ENCODE measurements at places on chromosomes 2 and 18.

DNA sequence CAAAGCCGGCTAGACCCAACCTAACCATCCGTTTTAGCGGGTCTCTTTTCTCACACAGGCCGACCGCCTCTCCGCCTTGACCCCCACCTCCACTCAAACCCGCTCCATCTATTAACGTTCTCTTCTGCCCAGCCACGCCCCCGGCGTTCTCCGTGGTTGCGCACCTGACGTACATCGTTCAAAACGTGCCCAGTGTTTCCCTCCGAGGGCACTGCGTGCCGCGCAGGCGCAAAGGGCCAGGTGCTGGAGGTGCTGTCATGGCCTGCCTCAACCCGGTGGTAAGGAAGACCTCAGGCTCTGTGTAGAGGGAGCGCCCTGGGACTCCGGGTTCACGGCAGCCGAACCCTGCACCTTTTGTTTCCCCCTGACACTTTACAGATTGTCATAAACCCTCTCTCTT is at the start of gene GTF2A1L:
Gene GTF2A1L (plus strand): TSS at position 239 of the 400 bp plus-strand sequence. CDS start 19 bp downstream, at position 258.
- DNase-seq = no peak

- no peak for DNase-seq
Measured at GRCh38 chr2:100166701-100167100, 24.3 kb upstream of the AFF3 start.

- DNase-seq = no peak
Measured at GRCh38 chr18:72160510-72161445, 383.4 kb downstream of the CBLN2 start.

GRCh38 chr2:40953341-40953740 is 501.5 kb upstream of the SLC8A1 start:
- DNase-seq = no peak

DNA sequence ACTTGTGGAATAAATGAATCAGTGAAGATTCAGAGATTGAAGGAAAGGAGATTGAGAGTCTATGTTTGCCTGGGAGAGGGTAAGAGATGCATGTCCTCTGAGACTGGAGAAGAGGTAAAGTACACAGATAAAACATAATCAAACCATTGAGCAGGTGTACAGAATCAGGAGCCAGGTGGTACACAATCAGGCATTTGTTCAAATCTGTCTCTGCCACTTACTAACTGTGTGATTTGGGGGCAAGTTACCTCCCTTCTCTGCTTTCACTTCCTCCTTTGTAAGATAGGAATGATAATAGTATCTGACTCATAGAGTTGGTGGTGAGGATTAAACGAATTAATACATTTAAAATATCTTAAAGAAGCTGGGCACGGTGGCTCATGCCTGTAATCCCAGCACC is 94.0 kb downstream of the CDK15 start:
- no peak for DNase-seq

GRCh38 chr2:23639406-23639982 is 254.5 kb downstream of the KLHL29 start:
- no peak for DNase-seq

GRCh38 chr2:239360421-239361310 is 40.2 kb downstream of the HDAC4 start:
- no peak for DNase-seq

GRCh38 chr2:233439191-233439590 is 84.9 kb downstream of the DGKD start:
- DNase-seq = no peak

DNA sequence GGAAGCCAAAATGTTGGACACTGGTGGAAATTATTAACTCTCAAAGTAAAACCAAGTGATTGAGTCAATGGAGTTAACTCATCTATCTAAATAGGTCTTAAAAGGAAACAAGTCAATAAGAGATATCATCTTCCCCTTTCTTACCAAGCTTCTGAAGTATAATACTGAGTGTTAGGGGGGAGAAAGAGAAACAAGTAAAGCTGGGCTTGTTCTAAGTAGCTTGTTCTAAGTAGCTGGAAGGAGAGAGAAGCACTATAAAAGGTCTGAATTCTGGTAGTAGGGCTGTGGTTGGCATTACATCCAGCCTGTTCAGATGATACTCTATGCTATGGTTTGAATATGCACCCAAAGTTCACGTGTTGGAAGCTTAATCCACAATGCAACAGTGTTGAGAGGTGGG is 26.8 kb downstream of the YES1 start:
- no peak for DNase-seq

DNA sequence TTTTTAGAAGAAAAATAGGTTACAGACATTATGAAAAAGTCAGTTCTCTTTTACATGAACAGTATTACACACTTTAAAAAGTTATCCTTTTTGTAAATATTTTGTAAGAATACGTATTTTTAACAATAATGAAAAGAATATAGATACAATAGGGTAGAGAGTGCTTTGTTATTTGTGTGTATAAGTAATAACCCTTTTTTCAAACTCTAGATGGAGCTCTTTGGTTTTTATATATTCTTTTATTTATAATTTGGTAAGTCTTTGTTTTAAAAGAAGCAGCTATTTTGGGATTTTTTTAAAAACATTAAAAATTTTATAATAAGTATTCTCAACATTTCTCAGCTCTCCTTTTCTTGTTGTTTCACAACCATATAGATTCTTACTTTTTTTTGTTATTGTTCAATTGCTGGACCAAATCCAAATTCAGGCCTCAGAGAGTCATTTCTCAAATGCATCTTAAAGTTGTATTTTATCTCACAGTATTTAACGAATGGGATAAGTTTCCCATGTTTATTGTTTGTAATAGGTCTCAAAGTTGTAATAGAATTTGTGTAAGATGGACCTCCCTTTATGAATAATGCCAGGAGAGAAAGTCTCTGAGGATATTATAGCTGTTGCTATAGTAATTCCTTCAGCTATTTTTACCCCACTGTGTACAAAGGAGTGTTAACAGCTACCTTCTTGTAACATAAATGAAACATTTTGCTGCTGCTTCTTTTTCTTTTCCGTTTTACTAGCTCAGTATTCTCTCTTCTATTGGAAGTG is 46.4 kb downstream of the ACYP2 start:
- no peak for DNase-seq

DNA sequence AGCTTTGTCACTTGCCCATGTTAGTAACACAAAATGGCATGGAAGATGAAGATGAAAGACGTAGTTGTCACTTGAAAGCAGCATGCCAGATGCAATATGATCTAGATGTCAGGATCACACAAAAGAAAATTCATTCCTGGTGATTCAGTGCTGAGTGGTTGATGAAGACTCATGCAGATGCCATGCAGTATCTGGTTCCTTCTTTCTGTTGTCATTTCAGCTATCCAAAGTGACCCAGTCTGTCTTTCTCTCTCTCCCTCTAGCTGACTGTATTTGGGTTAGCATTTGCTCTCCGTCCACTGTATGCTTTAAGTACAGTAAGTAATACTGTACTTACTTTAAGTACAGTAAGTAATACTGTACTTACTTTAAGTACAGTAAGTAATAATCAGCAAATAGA is 50.4 kb downstream of the TTN start:
- DNase-seq = no peak

DNA sequence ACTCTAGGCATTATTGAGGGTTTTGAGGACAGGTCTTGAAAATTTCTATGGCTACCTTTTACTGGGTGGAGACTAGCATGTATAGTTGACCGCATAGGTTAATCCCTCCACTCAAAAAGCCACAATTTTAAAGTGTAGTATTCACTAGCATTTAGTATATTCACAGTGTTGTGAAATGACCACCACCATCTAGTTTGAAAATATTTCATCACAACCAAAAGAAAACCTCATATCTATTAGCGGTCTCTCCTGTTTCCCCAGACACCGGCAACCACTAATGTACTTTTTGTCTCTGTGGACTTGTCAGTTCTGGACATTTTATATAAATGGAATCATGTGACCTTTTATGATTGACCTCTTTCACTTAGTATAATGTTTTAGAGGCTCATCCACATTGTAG is 53.9 kb downstream of the MSH2 start:
- no peak for DNase-seq

GRCh38 chr18:77019641-77020040 is 112.9 kb downstream of the MBP start:
- DNase-seq = no peak

DNA sequence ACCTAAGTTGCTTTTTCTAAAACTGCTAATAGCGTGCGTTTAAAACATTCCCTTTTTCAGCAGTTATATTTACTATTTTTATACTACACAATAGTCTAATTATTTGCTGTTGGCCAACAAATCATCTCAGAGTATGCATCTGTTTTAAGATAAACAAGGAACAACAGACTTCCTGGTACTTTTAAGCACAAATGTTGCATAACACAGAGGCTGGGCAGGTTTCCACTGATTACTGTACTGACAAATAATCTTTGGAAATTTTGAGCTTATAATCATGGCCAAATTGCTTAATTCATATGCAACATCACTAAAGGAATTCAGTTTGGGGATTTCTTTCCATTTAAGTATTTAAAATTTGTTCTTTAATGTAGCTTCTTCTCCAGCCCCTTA is 737.4 kb upstream of the SALL3 start:
- no peak for DNase-seq

DNA sequence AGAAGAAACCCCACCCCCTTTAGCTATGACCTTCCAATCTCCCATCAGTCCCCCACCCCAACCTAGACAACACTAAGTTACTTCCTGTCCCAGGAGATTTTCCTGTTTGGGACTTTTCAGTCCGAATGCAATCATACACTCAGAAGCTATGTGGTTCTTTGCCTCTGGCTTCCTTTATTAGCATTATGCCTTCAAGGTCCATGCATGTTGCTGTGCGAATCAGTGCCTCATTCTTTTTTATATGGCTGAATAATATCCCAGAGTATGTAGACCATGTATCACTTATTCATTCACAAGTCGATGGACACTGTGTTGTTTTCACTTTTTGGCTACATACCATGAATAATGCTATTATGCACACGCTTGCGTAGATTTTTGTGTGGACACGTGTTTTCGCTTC is 292.1 kb upstream of the HDAC4 start:
- no peak for DNase-seq

DNA sequence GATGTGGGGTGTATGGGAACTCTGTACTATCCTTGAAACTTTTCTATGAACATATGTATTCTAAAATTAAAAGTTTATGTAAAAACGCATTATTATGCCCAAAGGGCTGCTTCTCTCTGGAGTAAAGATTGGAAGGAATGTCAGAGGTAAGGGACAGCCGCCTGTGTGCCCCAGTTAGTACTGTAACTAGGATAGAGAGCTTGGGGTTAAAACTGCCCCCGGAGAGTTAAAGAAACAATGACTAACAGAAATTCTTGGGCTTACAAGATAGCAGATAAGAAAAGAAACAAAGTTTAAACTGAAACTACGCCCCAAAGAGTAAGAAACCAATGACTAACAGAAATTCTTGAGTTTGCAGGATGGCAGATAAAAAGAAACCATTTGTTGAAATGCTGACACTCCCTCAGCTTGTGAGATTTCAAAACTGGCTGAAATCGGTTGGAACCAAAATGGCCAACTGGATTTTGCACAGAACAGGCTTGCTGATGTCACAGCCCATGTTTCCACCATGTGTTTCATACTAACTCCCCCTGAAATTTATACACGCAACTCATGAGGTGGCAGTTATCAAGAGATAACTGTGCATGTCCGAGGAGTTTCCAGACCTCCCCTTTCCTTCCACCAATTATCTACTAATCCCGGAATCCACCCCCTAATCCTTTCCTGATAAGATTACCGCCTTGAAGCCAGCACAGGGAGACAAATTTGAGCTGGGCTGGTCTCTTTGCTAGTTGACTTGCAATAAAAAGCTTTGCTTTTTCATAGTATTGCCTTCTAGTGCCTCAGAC is 8.7 kb upstream of the TXNDC2 start:
- peak; percentile 32 for DNase-seq

DNA sequence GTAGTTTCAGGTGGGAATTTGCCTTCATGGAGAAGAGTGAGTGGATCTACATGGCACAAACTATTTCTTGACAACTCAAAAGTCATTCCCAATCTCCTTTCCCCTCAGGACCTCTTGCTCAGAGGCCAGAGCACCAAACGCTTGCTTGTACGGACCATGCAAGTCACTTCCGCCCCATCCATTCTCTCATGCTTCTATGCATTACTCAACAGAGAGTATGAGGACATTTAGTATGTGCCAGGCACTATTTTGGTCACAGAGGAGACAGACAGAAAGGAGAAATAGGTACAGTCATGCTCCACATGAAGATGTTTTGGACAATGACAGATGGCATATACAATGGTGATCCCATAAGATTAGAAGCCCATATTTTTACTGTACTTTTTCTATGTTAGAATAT is 117.5 kb downstream of the ACTR3 start:
- no peak for DNase-seq

GRCh38 chr2:203492965-203493364 is 42.1 kb downstream of the RAPH1 start:
- no peak for DNase-seq

DNA sequence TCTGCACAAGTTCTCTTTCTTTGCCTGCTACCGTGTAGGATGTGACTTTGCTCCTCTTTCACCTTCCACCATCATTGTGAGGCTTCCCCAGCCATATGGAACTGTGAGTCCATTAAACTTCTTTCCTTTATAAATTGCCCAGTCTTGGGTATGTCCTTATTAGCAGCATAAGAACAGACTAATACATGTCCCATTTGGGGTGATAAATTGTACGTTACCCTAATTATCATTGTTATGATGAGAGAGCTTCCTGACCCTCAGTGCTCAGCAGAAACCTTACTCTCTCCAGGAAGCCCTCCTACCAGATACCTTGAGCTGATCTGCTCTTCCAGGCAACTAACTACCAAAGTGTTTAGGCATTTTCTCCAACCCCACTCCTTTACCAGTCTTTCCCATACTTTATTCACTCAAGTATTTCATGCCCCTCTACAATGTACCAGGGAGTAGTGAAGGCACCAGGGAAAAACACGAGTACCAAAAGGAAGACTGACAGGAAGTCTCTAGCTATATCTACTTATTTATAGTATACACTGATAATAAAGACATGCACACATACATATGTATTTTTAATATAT is 196.2 kb downstream of the MYCN start:
- DNase-seq = no peak

GRCh38 chr2:190468814-190469569 is 60.8 kb downstream of the MFSD6 start:
- no peak for DNase-seq

- DNase-seq = no peak
Measured at GRCh38 chr2:95578539-95578938, 13.3 kb upstream of the TRIM43 start.

GRCh38 chr18:11688972-11689668 is at the start of gene GNAL:
Gene GNAL, plus strand, starts transcription at chr18:11689264. Its CDS starts 300 bp downstream, at chr18:11689564.
- DNase-seq = peak; percentile 75

- DNase-seq = no peak
Measured at GRCh38 chr2:181788897-181789555, 102.5 kb upstream of the ITPRID2 start.

GRCh38 chr2:143259368-143259958 is 130.2 kb downstream of the ARHGAP15 start:
- DNase-seq = peak; percentile 87

Measured in activated CD8-positive, alpha-beta T cell treated with anti-CD3 and anti-CD28 coated beads for 36 hours (primary cell).